Gastroesophageal sphincter (tissue), 4 donors: ENCODE measurements at places on chromosomes 5 and 9. TPM values are rescaled to one million over a fixed set of nuclear protein-coding genes. Genes with fewer than 3 reads are reported as not detected.

NLN gene
- 10.7 TPM for total RNA-seq

ADCY2 gene
- total RNA-seq = 15.9 TPM

CATSPER3 gene
- 0.62 TPM for total RNA-seq

PHF24 gene
- total RNA-seq = 0.81 TPM

NEUROG1 gene
- total RNA-seq = not detected

PKN3 gene
- 3.2 TPM for total RNA-seq

WHRN gene
- 10.1 TPM for total RNA-seq
